ENCODE measurements at places on chromosomes 16 and 17.

DNA sequence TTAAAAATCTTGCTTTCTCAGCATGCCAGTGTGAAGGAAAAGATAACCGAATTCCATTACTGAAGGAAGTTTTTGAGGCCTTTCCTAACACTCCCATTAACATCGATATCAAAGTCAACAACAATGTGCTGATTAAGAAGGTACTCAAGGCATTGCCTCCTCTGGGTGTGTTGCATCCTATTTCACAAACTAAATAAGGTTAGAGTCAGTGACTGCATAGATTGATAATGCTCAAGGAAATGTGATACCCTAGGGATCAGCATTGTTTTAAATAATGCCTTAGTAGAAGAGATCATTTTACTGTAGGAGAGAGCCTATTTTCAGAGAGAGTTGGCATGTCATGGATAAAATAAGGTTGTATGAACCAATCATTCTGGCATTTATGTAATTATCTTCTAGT lies 36.8 kb downstream of the GDPD1 start:
- no peak for DNase-seq

DNA sequence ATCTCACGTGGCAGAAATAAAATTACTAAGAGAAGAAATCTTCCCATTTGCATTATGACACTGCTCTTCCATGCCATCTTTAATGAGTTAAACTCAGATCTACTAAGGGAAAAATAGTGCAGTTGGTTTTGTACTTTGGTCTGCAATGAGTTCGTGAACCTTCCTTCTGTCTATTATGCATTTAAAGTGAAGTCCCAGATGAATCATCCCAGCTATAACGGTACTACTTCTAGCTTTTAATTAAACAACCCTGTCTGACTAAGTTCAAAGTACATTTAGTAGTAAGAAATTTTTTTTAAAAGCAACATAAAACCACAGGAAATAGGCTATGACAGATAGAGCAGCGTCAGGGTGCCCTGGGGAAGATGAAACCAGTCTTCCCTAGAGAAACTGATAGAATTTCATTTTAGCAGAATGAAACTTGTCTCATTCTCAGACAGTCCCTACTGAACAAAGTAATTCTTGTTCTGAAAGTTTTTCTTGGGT lies 1.8 kb downstream of the TMIGD1 start:
- no peak for DNase-seq

DNA sequence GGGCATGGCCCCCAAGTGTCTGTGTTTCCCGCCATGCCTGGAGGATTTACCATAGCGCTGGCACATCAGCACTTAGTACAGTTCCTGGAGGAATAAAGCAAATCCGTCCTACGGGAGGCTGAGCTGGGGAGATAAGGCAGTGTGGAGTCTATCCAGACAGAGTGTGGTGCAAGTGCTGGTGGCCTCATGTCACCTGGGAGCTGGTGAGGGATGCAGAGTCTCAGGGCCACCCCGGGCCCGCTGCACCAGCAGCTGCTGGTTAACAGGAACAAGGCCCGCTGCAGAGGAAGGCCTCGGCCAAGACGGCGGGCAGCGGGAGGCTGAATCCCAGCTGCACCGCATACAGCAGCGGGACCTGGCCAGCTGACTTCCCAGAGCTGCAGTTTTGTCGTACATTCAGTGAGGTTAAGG lies 57.3 kb upstream of the CDC42EP4 start:
- peak; percentile 71 for DNase-seq

DNA sequence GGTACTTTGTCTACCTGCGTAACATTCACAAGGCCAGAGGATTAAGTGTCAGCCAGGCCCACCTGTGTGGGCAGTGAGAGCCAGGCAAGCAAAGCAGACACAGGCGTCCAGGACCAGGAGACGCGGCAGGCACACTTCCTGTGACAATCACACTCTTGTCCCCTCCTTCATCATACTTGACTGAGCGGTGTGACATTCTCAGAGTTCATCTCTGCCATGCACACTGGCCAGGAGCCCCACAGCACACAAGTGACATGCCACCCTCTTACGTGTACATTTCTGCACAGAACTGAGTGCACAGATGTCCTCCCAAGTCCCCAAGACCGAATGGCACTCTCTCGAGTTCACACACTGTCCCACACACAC lies 8.7 kb downstream of the PPP1R9B start:
- DNase-seq = no peak

DNA sequence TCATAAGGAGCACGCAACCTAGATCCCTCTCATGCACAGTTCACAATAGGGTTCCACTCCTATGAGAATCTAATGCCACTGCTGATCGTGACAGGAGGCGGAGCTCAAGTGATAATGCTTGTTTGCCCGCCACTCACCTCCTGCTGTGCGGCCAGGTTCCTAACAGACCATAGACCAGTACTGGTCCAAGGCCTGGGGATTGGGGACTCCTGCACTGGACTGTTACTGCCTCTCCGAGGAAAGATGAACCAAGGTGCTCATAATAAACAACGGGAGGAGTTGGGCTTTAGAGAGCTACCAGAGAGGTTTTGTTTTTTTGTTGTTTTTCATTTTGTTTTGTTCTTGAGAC lies 58.2 kb downstream of the TK2 start:
- DNase-seq = no peak

- DNase-seq = no peak
These were observed 192.5 kb downstream of the CDH13 start for GRCh38 chr16:82819286-82819685.

DNA sequence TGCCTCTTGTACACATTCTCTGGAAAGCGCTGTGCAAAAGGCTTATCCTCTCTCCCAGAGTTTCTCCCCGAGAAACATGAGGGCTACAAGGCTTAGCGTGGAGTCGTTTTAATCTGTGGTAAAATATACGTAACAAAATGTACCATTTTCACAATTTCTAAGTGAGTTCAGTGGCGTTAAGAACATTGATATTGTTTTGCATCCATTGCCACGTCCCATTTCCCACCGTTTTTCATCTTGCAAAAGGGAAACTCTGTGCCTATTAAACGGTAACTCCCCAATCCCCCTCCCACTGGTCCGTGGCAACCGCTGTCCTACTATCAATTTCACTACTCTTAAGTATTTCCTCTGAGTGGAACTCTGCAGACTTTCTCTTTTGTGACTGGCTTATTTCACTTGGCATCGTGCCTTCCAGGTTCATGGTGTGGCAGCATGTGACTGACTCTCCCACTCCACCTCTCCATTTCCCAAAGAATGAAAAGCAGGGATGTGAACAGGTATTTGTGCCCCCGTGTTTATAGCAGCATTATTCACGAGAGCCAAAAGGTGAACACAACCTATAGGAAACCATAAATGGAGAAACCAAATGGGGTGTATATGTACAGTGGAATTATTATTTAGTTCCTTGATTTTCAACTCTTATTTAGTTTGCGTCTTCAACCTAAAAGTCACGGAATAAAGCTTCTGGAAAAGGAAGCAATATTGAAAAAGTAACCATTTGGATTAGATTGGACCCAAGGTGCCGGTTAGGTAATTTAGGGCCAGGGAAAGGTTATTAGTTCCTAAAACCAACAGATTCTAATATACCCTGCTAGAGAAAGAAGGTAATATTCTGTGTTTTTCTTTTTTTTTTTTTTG lies 1.1 kb upstream of the USP32 start:
- peak; percentile 57 for DNase-seq

DNA sequence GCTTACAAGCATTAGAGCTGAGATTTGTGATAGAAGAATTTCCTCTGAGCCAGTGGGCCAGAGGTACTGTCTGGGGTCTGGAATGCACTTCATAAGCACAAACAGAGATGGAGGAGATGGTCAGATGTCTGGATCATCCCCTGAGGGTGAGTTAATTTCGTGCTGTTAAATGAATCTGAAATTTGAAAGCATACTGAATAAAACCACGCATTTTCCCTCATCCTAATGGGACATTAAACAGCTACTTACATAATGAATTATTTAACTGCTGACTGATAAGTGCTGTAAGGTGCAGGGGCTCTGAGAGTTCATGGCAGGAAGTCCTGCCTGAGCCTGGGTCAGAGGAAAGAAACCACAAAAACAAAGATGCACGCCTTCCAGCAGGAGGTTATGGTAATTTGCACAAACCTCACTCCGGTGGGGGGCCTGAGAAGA lies 136.3 kb upstream of the XYLT1 start:
- DNase-seq = peak; percentile 47

DNA sequence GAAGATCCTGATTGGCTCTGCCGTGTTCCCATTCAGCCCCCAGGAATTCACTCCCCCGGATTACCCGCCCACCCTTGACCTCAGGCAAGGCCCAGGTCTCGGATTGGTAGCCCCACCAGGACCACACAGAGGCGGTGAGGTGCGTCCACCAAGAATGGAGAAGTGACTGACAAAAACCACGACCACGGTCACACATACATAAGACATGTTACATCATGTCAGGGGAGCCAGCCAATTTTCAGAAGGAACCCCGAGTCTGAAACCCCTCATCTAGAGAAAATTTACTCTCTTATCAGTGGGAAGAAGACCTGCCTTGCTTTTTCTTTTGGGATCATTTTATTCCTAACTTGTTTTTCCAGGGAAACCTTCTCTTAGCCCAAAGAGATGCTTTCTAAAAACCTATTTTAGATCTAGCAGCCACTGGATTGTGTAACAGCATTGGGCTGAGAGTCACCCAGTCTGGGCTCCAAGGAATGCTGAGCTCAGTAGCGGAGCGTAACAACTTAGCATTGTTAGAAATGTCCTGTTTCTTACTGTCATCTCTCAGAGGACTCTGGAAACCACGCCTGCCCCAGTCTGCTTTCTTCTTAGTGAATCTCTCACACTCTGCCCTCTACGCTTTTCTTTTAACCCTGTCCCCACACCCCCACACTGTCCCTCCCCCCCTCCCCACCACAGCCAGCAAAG lies 164.1 kb downstream of the CMIP start:
- no peak for DNase-seq

- no peak for DNase-seq
These were observed 4.4 kb downstream of the MVP start for GRCh38 chr16:29824589-29825144.

DNA sequence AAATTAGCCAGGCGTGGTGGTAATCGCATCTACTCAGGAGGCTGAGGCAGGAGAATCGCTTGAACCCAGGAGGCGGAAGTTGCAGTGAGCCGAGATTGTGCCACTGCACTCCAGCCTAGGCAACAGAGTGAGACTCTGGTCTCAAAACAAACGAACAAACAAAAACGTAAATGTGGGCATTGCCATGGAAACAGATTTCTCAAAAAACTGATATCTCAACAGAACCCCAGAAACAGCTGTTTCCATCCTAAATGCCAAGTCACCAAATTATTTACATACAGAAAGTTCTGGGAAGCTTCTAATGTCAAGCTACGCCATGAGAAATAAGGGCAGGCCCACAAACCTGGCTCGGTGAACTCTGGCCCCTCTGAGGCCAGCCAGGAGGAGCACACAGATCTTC lies 16.0 kb upstream of the ZNF689 start:
- DNase-seq = no peak

DNA sequence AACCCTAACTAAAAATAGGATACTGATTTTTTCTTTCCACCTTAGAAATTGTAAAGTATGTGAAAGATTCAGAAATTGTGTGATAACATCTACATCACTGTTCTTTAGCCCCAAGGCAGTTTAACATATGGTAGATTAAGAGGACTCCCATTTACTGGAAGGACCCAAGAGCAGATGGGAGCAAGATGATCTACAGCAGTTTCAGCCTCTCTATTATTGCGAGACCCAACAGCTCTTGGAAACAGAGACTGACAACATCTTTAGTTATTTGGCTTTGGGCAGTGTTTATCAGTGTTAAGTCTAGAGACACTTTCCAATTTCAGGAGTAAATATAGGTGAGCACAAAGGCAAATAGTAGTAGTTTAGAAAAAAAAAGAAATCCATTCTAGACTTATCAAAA lies 124.9 kb upstream of the CORO6 start:
- DNase-seq = peak; percentile 50

DNA sequence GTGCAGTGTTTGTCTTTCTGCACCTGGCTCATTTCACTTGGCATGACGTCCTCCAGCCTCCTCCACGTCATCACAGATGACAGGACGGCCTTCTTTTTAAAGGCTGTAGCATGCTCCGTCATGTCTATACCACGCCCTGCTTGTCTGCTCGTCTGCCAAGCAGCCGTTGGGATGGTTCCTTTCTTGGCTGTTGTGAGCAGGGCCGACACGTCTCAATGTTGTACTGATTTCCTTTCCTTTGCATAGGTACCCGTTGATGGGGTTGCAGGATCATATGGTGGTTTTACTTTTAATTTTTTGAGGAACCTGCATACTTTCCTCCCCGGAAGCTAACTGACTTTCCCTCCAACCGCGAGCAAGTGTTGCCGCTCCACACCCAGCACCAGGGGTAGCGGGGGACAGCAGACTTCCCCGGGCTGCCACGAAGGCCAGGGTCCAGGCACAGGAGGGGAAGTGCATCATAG lies 212.2 kb upstream of the ZNF469 start:
- DNase-seq = no peak

DNA sequence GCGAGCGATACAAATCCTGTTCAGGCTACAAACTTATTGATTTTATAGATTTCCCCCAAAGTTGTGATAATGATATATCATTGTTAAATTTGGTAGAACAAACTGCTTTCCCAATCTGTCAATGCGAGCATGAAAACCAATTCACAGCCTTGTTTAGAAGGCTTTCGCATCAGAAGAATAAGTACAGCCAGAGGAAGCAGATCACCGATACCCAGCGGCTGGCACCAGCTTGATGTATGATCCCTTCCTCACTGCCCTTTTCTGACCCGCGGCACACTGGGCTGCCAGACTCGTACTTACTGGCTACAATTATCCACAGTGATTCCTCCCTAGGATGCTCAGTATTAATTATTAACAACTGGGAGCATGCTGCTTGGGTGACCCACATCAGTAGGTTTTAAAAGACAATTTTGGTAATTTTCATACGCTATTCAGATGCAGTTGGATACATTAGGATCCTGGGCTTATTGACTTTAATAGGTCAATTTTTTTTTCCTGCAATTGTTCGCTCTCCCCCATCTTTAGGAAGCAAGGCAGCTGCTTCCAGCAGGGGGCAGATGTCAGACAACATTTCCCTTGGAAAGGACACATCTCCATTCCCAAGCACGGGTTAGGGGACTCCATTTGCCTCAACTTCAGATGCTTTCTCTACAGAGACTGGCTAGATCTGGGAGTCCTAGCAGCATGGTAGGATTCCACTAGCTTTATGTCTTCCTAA lies 582.7 kb upstream of the PSMD7 start:
- DNase-seq = peak; percentile 37

GRCh38 chr17:17141860-17142552 lies 64.1 kb downstream of the PLD6 start:
- peak; percentile 84 for DNase-seq

Measured in SK-N-SH (cell line).